ENCODE measurements at places on chromosomes 13 and 19.

DNA sequence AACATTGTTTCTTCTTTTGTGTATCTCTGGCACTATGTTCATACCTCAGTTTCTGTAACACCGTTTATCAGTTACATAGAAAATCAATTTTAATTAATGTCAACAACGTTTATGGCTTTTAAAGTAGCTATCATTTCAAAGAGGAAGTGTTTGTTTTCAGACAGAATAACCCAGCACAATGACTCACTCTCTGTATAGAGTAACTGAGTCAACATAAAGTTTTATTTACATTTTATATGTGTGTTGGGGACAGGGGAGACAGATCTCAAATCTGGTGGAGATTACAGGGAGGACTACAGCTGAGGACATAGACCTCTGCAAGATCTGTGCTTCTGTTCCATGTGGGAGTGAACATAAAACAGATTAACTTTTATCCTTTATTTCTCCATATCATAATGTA, 2590.1 kb downstream of the PCDH9 start:
- no peak for DNase-seq

GRCh38 chr19:326871-327270, 17.7 kb downstream of the MIER2 start:
- DNase-seq = no peak

GRCh38 chr19:6021878-6022569, 44.1 kb upstream of the RANBP3 start:
- DNase-seq = peak; percentile 83

DNA sequence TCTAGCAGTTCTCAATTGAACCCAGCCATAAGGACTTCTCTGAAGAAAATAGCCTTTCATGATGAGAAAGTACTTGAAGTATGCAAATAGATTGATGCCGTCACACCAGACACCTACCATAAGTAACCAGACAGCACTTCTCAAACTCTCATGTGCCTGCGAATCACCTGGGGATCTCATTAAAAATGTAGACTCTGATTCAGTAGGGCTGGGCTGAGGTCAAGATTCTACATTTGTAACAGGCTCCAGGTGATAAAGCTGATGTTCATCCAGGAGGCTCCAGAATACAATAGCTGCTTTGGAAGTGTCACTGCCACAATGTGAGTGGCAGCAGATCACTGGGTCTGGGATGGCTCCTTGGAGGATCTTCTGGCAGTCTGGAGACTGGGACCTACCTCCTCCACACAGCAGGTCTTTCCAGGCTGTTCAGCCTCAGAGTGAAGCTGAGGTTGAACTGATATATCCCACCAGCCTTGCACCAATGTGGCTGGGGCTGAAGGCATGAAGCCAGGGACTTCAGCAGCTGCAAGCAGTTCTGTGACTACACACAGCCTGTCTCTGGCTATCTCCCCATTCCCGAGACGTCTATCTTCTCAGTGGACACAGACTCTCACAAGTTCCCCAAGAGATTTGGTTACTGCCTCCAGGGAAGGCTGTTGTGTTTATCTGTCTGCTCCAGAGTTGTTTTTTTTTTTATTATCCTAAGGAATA, 9.1 kb downstream of the MBNL2 start:
- DNase-seq = no peak

GRCh38 chr19:10730932-10731331, 13.1 kb downstream of the DNM2 start:
- DNase-seq = no peak

- DNase-seq = no peak
Observed at GRCh38 chr13:33868343-33868994, 50.5 kb downstream of the RFC3 start.

- DNase-seq = peak; percentile 75
Observed at GRCh38 chr19:1079566-1080111, 12.7 kb downstream of the ARHGAP45 start.

GRCh38 chr13:99351772-99352171, 44.6 kb upstream of the GPR183 start:
- no peak for DNase-seq

DNA sequence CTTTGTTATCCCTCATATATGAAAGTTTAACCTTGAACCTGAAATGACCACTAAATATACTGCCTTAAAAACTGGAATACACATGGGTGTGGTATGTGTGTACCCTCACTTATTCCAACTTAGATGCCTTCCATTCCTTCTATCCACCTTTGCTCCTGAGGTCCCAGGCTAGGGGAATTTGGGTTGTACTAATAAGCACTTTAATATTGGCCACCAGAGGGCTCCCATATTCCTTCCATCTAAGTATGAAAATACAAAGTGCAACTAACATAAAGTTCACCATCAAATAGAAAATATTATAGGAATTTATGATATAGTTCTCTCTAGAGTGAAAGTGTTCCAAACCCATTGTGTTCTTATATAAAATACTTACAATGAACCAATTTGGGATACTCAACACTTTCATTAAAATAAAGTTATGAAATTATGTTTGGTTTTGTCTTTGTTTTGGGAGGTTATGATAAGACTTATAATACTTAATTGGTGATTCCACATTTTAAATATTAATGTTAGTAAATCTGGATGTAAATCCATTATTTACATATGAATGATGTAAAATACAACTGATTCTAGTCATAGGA, 62.3 kb downstream of the ITGBL1 start:
- no peak for DNase-seq

DNA sequence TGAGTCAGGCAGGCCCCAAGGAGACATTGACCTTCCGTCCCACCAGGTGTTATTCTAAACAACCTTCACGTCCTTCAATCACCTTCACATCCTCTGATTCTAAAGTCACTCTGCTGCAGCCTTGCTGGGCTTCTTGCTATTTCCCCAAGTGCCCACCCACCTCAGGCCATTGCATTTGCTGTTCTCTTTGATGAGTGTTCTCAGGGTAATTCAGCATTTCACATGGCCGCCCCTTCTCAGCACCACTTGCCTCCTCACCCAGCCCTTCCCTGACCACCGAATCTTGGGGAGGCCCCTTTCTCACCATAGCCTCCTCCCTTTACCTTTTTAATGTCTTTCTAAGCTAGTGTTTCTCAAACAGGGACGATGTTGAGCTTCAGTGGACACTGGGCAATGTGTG, 4.6 kb downstream of the ZNF805 start:
- no peak for DNase-seq

- DNase-seq = no peak
Observed at GRCh38 chr13:35552172-35552844, 75.8 kb upstream of the MAB21L1 start.

- no peak for DNase-seq
Observed at GRCh38 chr19:307793-308420, 16.7 kb upstream of the PLPP2 start.

- DNase-seq = no peak
Observed at GRCh38 chr19:35455616-35456201, 7.7 kb downstream of the FFAR2 start.

DNA sequence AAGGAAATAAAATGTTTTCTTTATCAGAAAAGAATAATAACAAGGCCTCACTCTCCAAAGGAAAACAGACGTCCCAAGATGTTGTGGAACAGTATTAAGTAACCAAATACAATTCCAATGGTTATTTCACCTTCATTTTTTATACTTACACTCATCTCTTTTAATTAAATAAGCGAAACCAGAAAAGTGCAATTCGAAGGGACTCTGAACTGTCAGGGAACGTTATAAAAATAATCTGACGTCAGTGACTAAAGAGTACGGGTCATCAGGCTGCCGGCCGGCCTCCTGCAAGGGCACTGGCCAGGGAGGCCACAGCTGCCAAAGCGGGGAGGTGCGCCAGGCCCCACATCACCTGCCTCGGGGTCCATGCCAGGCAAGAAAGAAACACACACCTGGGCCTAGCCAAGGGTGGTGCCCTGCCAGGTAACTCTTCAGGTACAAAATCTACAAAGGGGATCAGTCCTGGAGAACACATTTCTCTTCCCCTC, 61.2 kb downstream of the CDADC1 start:
- DNase-seq = no peak

GRCh38 chr13:97448503-97449251, 14.7 kb downstream of the RAP2A start:
- no peak for DNase-seq

DNA sequence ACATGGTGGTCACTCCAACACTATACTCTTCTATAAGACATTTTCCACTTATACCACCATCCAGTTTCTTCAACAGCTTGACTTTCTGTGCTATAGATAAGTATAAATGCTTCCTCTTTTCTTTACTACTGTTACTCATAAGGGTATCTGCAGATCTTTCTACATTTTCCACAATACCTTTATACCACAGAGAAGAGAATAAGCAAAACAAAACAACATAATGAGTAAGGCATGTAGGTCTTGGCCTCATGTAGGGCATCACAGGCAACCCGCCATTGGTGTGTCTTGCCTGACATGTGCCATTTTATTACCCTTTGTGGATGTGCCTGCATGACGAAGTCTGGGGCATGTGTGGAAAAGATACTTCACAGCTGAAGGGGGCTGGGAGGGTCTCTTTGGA, 265.3 kb upstream of the STARD13 start:
- no peak for DNase-seq

GRCh38 chr19:18951721-18952281, 10.8 kb upstream of the HOMER3 start:
- no peak for DNase-seq

DNA sequence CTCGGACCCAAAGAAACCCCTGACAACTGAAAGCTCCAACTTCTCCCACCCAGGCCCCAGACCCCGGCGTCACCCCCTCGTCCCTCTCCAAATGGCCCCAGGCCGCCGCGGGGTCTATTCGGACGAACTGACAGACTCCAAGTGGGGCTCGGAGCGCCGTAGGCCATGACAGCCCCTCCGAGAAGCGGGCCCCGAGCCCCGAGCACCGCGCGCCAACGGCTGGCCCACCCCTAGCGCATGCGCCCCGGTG, 360 bp downstream of the DDX39A start:
- peak; percentile 89 for DNase-seq

DNA sequence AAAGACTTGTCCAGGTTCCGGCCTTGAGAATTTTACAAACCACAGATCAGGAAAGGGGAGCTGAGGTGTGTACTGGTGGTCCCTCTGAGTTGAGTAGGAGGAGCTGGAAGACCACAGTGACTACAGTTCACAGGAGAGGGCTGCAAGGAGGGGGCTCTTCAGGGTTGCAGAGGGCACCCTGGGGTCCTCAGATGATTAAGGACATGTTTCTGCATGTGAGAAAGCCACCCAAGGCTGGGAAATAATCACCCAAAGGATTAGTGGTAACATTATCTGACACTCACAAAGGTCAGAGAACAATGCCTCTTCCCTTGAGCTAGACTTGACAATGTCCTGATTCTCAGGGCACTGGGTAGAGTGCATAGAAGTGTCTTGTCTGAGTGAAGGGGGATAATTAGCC, 540.4 kb downstream of the IRS2 start:
- no peak for DNase-seq

DNA sequence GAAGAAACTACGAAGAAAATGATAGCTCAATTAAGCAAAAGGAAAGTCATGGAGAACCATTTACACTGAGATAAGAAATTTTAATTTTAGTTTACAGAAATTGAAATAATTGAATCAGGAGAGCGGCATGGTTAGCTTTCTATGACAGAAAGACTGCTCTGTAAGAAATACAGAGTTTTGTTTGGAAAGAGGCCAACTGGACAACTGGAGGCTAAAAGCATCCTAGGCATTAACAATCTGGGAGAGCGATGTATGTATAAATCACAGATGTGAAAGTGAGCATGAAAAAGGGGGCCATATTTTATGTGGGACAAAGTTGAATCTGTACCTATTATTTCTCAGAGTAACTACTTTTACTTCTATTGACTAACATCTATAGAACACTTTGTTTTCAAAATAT, 1608.8 kb upstream of the PCDH20 start:
- DNase-seq = no peak

GRCh38 chr13:98826146-98826545, 73.7 kb upstream of the SLC15A1 start:
- no peak for DNase-seq

GRCh38 chr13:19726611-19727010, 56.1 kb downstream of the PSPC1 start:
- DNase-seq = no peak

GRCh38 chr13:34381228-34381627, 560.8 kb upstream of the NBEA start:
- DNase-seq = no peak

- DNase-seq = peak; percentile 60
Observed at GRCh38 chr13:40026174-40026585, 370.7 kb downstream of the COG6 start.

DNA sequence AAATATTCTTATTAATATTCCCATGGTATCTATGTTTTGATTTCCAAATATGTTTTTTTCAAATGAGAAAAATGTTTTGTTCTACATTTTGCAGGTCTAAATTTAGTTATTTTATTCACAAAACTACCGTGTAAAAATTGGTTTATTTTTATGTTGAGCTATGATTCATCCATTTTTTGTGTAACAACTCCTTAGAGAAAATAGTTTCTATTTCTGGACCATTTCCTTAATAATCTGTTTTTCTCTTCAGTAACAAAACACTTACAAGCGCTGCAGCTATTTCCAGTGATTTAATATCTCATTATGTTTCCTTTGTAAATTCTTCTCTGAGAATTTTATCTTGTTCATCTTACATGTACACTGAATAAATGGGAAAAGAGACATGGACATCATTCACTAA, 550.7 kb upstream of the SLITRK5 start:
- no peak for DNase-seq

DNA sequence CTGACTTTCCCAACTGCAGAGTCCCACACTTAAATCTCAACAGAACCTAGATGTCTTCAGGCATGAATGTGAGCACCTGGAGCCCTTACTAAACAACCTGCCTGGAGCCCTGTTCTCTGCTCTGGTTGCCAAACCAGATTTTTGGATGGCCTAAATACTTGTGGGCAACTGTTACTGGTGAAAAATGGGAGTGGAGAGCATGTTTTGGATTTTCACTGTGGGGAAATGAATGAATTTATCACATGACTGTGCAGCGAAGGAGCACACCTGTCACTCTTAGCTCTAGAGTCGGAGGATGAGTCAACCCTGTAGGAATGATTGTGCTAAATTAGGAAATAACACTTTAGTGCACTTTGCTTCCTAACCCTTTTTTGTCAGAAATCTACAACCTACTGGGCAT, 30.3 kb downstream of the SHISA2 start:
- no peak for DNase-seq

DNA sequence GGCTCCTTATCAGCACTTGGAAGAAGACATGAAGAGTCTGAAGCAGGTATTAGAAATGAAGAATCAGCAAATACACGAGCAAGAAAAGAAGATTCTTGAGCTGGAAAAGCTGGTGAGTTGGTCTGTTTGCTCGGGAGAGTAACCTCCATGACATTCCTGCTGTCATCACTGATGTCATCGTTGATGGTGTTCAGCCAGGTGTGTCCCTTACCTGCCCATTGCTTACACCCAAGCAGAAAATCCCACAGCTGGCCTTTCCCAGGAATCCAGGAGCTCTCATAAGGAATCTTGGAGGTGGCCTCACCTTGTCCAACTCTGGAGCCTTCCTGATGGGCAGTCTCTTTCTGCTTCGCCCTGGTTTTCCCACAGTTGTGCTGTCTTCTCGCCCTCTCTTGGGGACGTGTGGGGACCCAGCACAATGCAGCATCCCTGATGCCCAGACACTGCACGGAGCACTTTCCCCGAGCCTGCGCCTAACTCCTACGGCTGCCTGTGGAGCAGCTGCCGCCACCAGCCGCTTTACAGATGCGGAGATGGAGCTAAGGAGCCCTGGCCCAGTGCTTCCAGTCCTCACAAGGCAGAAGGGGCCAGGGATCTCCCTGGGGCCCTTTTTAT, 97.0 kb downstream of the SLC7A1 start:
- DNase-seq = no peak
